GF-D8 (cell line): ENCODE measurements at places on chromosomes 5 and 9.

- no peak for DNase-seq
These were observed 500.7 kb downstream of the SPATA31D1 start for GRCh38 chr9:82489201-82489821.

- no peak for DNase-seq
These were observed 53.3 kb downstream of the AHRR start for GRCh38 chr5:374631-375335.

GRCh38 chr9:99076483-99077171, 28.3 kb upstream of the TGFBR1 start:
- DNase-seq, result peak; percentile 56

- DNase-seq, result no peak
These were observed 45.7 kb upstream of the SLCO4C1 start for GRCh38 chr5:102341681-102342288.

- DNase-seq, result no peak
These were observed 290.5 kb downstream of the ANXA1 start for GRCh38 chr9:73441890-73442818.

GRCh38 chr5:4191041-4191440, 595.4 kb downstream of the IRX1 start:
- no peak for DNase-seq

DNA sequence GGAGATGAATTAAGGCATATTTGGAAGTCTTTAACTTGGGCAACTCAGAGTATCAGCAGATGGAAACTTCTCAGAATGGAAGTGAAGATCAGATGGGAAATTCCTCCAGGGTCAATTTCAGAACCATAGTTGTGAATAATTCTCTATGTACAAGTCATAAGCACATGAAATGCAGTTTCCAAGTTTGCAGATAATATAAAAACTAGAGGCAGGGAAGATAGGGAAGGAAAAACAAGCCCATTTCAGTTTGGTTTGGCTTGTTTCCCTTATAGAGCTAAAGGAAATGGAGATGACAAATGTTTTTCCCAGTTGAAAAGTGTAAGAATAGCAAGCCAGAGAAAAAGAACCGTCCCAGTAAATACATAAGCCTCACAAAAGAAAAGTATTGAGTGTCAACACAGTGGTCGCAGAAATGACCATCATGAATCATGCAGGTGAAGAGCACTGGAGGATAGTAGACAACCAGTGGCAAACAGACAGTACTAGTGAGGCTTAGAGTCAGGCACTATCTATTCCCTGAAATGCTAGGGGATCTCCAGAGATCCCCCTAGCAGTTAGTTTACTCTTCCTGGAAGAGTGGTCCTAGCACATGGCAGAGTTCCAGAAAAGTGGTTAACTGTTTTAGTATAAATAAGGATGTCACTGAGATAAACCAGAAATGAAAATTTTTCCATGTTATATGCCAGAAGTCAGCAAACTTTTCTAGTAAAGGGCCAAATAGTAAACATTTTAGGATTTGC, 245.9 kb downstream of the SAXO1 start:
- no peak for DNase-seq

GRCh38 chr9:110891760-110892159, 146.5 kb downstream of the LPAR1 start:
- DNase-seq, result no peak

GRCh38 chr9:125747765-125748445, 732 bp downstream of the PBX3 start:
- DNase-seq, result no peak

DNA sequence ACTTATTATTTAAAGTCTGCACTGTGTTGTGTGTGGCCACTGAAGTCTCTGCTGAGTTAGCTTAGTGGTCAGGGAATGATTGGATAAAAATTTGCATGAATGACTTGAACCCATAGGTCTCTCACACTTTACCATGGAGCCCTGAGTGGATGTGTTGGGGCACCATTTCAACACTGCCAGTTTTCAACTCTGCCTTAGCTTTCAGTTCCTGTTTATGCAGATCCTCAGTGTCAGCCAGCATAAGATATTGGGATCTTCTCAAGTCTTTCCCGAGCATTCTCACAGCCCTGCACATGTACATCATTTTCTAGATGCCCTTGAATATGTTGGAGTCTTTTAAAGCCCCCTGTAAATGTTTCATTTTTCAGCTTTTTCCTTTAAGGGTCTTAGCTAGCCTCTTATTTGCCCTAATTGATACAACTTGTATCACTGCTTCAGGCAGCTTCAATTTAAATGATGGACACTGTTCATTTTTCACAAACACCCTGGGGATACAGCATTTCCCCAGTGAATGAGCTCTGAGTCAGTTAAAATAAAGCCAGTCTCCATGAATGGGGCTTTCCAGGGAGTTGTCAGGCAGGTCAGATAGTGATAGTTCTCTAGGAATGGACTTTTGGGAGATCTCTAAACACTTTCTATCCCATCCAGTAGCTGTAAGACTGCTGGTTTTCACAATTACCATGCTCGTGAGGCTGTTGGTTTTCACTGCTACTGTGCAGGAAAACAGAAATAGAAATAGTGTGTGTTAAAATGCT, 211.9 kb upstream of the PAPPA start:
- DNase-seq, result no peak
